ENCODE measurements at places on chromosomes 5 and 9.

DNA sequence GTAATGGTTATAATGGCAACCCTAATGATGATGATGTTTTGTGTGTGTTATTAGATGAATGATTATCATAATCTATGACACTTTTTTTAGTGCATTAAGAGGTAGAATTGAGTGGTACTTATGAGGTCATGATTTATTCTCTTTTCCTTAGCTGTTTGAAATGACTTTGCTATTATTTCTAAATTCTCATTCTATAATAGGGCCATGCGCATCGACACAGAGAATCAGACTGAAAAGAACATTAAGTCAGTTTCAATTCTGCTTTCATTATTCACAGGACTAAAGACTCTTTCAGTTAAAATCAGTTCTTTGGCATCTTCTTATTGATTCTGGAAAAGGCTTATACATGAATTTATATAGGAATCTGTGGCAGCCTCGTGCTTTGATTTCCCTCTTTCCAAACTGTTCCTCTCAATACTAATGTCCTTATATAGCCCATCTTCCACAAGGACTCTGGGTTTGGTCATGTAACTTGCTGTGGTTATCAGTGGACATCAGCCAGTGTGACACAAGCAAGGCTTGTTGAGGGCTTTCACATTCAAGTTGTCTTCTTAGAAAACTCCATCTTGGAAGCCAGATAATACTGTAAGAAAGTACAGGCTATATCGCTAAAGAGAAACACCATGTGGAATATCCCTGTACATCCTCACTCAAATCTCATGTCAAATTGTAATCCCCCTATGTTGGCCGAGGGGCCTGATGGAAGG, 140.3 kb upstream of the CHD1 start:
- DNase-seq, result no peak

- DNase-seq, result peak; percentile 68
Measured at GRCh38 chr5:72817076-72817481, 618 bp downstream of the TNPO1 start.

- DNase-seq, result no peak
Measured at GRCh38 chr5:155792873-155793272, 534.1 kb upstream of the SGCD start.

DNA sequence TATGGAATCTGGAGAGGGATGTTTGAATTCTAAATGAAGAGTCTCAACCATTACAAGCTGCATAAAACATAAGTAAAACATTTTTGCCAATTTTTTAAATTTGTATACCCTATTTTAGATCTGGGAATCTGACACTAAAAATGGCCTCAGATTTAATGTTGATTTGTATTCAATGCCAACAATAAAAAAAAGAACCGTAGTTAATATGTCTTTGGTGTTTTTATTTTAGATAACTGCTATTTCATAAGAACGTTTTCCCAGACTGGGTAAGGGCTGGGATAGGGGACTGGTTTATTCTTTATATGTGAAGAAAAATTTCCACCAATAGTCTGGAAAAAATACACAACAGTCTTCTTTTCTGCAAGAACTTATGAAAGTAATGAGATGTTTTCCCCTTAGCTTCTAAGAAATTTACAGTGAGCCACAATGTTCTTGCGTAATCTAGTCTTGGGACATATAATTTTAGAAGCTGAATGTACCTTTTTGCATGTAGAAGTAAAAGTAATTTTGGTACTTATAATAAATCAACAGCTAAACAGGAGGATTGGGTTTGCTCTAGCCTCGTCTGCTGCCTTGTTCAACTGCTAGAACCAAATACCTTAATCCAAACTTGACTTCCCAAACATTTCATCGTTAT, 244.6 kb upstream of the EFNA5 start:
- DNase-seq, result no peak

GRCh38 chr5:157817387-157817702, 41.6 kb downstream of the CLINT1 start:
- DNase-seq, result no peak

- DNase-seq, result no peak
Measured at GRCh38 chr5:117701062-117701461, 1126.4 kb upstream of the SEMA6A start.

GRCh38 chr9:27726244-27727081, 153.2 kb upstream of the C9orf72 start:
- peak; percentile 32 for DNase-seq

DNA sequence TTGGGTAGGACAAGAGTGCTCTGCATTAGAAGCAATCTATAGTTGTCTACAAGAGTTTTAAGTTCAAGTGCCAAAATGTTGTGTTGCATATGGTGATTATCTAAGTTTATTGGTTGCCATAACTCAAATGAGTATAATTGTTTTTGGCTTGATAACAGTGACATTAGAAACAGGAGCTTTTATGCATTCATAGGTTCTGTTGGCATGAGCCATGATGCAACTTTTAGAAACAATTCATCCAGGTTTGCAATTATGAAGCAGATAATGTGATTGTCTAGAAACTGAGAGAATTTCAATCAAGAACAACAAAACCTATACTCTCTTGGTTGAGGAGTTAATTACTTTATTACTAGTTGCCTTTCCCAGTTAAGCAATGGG, 137.0 kb downstream of the PBX3 start:
- DNase-seq, result no peak

- DNase-seq, result no peak
Measured at GRCh38 chr9:104779334-104779733, 15.4 kb downstream of the NIPSNAP3B start.

DNA sequence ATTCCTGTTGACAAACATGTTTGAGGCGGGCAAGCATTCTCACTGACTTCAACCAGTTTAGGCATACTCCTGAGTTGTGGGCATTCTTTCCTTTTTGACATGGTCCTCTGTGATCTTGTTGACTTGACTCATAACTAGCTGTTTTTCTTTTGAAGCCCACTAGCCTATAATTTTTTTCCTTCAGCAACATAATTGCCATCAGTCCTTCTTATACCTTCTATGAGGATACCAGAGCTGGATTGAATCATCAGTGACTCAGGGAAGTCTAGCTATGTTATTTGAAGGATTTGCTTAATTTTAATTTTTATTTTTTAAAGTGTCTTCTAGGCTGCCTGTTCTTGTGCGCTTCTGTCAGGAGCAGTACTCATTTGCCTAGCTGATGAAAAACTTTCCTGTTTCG, 259.5 kb downstream of the NR3C1 start:
- no peak for DNase-seq

DNA sequence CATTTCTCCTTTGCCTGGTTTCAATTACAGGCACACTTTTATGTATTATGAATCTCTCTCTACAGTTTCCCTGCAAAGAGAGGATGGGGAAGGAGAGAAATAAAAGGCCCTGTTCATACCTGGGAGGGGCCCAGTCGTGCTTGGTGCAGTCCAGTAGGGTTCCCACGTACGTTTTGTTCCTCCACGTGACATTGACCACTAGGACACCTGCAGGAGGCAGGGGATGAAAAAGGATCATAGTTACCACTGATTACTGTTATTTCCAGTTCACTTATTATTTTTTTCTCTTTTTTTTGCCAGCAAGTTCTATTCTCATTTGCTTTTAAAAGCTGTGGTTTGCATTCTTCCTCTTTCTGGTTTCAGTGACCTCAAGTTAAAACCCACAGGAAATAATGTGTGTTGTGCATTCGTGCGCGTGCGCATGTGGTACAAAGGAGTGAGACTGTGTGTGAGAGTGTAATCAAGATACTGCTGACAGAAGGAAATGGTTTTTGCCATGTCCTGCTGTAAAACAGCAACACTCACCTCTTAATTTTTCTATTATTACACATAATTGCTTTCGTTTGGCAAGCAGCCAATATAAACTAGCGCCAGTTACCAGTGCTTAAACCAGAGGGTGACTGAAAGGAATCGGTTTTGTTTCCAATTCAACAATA, 96.8 kb downstream of the ZNF608 start:
- DNase-seq, result peak; percentile 17

GRCh38 chr5:10723514-10723913, 37.5 kb downstream of the DAP start:
- no peak for DNase-seq

GRCh38 chr5:85108471-85108870, 723.8 kb upstream of the EDIL3 start:
- DNase-seq, result no peak

GRCh38 chr9:98944057-98944733, 488 bp downstream of the COL15A1 start:
- no peak for DNase-seq

DNA sequence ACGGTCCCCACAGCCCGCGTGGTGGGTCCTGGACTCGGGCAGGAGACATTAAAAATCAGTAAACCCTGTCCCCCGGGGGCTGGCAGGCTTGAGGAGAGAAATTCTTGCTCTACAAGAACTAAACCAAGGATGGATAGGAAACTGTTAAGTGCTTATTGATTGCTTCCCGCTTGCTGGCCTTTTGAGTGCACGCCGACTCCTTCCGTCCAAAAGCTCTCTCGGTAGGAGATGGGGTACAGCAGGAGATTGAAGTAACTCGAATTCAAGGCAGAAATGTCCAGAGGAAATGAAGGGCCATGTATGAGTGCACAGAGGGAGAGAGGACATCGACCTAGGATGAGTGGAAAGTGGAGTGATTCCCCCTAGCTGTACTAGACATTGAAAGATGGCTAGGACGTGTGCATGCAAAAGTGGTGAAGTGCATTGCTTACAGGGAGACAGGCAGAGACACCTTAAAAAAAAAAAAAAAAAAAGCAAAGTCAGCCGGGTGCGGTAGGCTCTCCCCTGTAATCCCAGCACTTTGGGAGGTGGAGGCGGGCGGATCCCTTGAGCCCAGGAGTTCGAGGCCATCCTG, 923 bp downstream of the RECK start:
- no peak for DNase-seq

DNA sequence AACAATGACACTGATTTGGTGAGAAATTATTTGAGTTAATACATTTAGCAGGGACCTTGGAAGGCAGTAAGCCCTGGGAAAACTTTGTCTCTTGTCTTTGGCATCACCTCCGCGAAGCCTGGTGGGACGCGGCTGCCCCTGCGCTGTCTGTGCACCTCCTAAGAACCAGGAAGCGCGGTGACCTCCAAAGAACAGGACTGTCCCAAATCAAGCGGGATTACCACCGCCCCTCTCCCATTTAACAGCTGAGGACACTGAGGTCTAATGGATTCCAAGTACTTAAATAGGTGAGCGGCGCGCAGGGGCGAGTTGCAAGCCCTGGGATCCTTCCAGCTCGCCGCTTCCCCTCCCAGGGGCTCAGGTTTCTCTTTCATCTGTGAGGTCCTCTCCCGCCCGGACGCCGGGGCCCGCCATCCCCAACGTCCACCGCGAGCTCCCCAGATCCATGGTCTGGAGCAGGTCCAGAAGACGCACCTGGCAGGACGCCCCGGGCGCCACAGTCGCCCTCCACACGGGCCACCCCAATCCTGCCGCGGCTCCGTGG, 432 bp downstream of the STARD4 start:
- DNase-seq, result no peak

DNA sequence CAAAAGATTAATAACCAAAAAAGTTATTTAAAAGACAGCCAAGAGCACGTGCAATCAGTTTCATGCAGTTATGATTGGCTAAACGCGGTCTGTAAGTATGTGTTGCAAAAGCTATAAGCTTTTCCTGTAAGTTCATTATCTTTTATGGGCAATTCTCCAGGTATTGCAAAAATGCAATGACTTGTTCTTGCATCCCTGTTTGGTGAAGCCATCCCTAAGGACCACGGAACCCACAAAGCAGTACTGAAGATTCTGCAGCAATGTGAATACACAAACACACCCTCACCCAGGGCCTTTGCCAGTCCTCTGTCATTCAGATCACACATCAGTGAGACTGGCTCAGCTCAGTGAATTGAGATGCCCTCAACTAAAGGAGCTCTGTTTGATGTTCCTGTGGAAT, 11.4 kb downstream of the GCNT4 start:
- no peak for DNase-seq

DNA sequence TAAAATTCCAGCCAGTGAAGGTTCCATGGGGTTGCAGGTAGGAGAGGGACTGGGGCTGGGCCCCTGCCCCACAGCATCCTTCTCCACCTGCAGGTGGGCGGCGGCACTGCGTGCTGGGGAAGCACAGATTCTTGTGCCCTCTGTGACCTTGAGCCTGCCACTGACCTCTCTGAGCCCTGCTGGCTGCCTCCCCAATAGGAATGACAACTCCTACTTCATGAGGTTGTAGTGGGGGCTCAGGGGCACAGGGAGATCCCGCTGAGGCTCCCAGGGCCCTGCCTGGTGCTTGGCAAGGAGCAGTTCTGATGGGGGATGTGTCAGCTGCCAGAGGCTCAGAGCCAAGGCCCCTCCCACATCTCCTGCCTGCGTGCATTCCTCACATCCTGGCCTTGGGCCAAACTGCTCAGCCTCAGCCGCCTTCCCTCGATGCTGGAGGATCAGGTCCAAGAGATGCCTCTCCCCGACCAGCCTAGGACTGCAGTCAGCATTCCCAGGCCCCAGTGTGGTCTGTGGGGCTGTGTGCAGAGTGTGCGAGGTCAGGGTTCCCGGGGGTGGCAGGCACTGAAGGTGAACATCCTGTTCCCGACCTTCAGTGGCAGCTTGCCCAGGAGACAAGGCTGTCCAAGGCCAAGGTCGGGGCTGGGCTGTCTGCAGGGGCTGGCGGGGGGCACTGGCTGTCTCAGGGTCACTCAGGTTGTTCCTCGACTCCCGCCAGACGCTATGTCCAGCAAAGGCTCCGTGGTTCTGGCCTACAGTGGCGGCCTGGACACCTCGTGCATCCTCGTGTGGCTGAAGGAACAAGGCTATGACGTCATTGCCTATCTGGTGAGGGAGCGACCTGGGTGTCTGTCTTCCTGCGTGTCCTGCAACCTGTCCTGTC, 7.0 kb downstream of the ASS1 start:
- DNase-seq, result no peak

GRCh38 chr9:98576354-98576753, 132.4 kb downstream of the GABBR2 start:
- no peak for DNase-seq

GRCh38 chr5:121763665-121764064, 88.0 kb upstream of the FTMT start:
- no peak for DNase-seq

GRCh38 chr9:109889456-109889855, 109.5 kb downstream of the PALM2AKAP2 start:
- DNase-seq, result no peak

DNA sequence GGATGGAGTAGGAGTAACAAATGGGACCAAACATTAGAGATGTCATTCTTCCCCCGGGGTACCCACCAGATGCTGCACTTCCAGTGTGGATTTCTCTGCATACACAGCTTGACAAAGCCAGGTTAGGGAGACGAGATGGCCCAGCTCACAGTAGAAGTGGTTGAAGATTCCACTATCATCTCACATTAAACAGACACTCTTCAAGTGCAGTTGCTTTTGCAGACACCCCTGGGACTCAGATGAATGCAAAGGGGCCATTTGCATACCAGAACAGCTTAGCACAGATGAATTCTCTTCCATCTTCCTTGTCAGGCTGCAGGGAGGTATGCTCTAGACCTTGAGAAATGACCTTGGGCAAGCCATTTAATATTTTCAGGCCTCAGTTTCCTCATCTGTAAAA, 12.6 kb upstream of the C5orf58 start:
- no peak for DNase-seq

- no peak for DNase-seq
Measured at GRCh38 chr5:150596826-150597225, 43.6 kb upstream of the SYNPO start.
